ENCODE measurements at places on chromosomes 16 and 17.

- DNase-seq, result no peak
Measured at GRCh38 chr16:54365990-54366634, 79.5 kb upstream of the IRX3 start.

DNA sequence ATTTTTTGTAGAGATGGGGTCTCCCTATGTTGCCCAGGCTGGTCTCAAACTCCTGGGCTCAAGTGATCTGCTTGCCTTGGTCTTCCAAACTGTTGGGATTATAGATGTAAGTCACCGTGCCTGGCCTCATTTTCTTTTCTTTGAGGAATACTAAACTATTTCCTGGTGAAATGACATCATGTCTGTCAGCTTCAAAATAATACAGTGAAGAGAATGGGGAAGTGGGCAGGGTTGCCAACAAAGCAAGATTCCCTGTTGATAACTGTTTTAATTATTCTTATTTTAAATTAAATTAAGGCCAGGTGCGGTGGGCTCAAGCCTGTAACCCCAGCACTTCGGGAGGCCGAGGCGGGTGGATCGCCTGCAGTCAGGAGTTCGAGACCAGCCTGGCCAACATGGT is 21.1 kb downstream of the PIPOX start:
- DNase-seq, result no peak

DNA sequence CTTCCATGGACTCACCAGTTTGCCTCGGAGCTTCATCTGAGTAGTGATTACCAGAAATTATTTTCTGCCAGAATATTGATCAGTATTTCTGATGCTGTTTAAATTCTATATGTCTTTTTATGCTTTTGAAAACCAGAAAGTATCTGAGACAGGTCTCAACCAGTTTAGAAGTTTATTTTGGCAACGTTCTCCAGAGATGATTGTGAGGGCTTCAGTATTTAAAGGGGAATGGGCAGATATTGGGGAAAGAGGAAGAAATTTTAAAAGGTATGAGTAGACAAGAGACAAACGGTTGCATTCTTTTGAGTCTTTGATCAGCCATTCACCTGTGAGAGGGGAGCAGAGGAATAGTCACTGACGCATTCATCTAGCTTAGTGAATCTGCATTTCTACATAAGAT is 44.4 kb upstream of the ABCC11 start:
- no peak for DNase-seq

GRCh38 chr17:72588561-72588960 is 467.7 kb downstream of the SOX9 start:
- DNase-seq, result no peak

GRCh38 chr17:83176623-83177583 is 97.5 kb downstream of the METRNL start:
- DNase-seq, result no peak

- no peak for DNase-seq
Measured at GRCh38 chr17:78501241-78502036, 75.8 kb downstream of the DNAH17 start.

GRCh38 chr16:22252317-22252716 is 44.9 kb upstream of the POLR3E start:
- no peak for DNase-seq
